Right renal cortex interstitium (tissue), 3 donors: ENCODE measurements at places on chromosomes 6 and 20. TPM values are rescaled to one million over a fixed set of nuclear protein-coding genes. Genes with fewer than 3 reads are reported as not detected.

HLA-DQB1 gene
- polyA plus RNA-seq = 7.7 TPM

DNA sequence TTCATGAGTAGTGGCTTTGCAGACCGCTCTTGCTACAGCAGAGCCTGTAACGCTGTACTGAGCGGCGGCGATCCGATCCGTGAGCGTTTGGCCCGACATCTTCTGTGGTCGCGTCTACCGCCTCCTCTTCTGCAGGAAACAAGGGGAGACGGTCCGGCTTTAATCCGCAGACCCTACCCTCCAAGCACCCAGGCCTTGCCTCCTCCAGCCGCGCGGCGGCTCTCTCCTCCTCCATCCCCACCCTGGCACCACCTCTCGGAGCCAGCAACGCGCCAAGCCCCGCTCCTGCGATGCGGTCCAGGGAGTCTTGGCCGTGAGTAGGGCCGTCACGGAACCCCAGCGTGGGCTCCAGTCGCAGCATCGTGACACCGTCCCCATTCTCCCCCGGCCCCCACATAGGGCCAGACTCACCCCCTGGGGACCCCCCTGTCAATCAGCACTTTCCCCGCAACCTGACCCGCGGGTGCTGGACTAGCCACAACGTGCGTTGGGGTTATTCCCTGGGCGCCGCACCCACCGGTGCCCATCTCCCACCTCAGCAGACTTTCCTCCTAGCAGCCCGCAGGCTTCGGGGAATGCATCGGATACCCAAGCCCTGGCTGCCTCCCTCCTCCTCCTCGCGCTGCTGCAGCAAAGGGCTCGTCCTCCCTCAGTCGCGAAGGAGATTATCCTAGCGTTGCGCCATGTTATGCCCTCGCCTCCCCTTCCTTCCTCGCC, 914 bp downstream of the SNAP91 start:
- DNase-seq = no peak

DNA sequence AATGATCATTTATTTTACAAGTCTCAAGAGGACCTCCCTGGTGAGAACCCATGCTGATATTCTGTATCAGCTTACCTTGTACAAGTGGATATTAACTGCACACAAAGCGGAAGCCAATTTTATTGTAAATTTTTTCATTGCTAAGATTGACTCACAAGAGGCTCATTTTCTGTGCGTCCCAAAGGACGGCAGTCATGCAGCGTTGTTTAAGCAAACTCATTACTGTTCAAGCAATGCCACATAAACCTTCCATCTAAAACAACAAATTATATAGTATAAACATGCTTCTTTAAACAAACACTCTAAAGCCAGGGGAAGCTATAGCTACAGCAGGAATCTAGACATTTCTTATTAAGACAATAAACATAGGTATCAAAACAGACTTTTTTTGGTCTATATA, 575.3 kb downstream of the FRK start:
- DNase-seq = no peak

DNA sequence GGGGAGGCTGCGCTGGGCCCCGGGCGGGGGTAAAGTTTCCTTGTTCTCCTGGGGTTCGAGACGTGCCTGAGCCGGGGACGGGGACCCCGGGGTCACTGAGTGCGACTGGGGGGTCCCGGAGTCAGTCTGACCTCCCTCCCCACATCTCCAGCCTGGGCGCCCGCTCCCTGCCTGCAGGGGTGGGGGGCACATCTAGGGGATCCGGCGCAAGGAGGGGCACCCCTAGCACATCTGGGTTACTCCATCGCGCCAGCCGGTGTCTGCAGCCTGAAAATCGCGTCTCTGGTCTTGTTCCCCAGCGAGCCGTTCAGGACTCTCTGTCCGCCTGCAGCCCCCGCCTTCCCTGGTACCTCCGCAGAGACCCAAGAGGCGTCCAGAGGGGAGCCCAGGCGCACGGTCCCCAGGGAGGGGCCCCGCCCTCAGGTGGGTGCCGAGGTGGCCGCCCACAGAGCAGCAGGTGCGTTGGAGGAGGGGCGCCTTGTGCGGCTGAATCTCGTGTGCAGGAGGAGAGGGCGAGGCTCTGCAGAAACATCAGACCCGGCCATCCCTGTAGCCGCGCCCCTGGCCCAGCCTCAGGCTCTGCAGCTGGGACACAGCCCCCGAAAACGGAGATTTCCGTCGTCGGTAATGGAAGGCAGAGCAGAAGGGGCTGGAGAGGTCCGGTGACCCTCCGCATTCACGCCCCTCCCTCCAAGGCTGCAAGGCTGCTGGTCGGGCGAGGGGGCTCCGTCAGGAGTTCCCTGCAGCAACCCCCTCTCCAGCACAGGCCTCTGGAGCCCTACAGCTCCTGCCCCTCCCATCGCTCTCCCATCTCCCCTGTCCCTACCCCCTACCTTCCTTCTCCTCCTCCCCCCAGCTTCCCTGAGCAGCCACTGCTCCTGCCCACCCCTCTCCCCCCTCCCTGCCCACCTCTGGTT, 628 bp upstream of the CHRNA4 start:
- DNase-seq = no peak

- DNase-seq = no peak
Measured at GRCh38 chr6:45569210-45569945, 191.6 kb upstream of the SUPT3H start.

DNA sequence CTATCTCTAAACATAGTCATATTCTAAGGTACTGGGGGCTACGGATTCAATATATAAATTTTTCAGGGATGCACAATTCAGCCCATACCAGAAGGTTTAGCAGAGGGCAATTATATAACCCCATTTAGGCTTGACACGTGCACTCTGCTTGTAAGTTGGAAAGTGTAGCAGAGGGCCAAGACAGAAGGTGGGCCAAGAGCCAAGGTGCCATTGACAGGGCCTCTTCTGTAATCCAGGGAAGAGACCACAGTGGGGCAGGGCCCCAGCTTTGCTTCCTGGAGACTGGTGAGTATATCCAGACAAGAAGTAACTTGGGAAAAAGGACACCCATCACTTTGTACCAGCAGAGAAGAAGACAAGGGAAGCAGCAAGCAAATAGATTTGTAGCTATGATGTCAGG, 672.4 kb upstream of the MARCKS start:
- DNase-seq = no peak
